ENCODE measurements at places on chromosomes 7 and 10. TPM values are rescaled to one million over a fixed set of nuclear protein-coding genes. Genes with fewer than 3 reads are reported as not detected.

GRCh38 chr7:129793506-129794310 is 159.1 kb downstream of the UBE2H start:
- no peak for DNase-seq

DNA sequence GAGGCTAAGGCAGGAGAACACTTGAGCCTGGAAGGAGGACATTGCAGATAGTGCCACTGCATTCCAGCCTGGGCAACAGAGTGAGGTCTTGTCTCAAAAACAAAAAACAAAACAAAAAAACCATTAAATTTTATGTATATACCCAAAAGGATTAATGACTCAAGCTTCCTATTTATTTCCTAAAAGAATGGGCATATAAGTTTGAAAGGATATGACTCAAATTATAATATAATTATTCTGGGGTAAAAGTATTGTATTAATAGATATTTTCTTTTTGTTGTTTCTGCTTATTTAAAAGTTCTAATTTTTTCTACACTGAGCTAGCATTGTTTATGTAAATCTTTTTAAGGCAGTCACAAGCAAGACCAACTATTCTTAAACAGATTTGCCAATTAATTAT is 42.2 kb upstream of the CABCOCO1 start:
- DNase-seq, result no peak

DNA sequence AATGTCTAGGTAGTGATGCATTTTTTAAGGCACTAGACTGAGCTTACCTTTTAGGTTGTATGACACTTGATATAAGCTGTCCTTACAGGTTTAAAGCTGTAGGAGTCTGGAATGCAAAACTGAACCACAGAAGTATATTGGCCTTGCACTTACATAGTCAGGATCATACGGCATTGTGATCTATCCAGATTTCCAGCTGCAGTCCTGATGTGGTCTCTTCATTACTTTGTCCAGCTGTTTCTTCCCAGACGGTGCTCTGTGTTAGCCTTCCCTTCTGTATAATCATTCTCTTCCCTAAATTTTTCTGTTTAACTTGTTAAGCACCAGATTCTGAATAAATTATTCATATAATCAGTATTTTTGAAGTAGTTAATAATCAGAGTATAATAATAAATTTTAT is 67.1 kb downstream of the AUTS2 start:
- DNase-seq, result no peak

- DNase-seq, result no peak
These were observed 38.7 kb downstream of the LAMB4 start for GRCh38 chr7:108091461-108091831.

- peak; percentile 74 for DNase-seq
These were observed 9.5 kb downstream of the CALML3 start for GRCh38 chr10:5534051-5534821.

GRCh38 chr7:20439416-20440185 is 108.9 kb downstream of the ITGB8 start:
- no peak for DNase-seq

- DNase-seq, result no peak
These were observed 165.8 kb upstream of the DGKB start for GRCh38 chr7:15068324-15068723.

GRCh38 chr10:133527771-133528271 is 658 bp downstream of the CYP2E1 start:
- no peak for DNase-seq

- no peak for DNase-seq
These were observed 428.3 kb downstream of the TNS3 start for GRCh38 chr7:47153576-47153975.

DNA sequence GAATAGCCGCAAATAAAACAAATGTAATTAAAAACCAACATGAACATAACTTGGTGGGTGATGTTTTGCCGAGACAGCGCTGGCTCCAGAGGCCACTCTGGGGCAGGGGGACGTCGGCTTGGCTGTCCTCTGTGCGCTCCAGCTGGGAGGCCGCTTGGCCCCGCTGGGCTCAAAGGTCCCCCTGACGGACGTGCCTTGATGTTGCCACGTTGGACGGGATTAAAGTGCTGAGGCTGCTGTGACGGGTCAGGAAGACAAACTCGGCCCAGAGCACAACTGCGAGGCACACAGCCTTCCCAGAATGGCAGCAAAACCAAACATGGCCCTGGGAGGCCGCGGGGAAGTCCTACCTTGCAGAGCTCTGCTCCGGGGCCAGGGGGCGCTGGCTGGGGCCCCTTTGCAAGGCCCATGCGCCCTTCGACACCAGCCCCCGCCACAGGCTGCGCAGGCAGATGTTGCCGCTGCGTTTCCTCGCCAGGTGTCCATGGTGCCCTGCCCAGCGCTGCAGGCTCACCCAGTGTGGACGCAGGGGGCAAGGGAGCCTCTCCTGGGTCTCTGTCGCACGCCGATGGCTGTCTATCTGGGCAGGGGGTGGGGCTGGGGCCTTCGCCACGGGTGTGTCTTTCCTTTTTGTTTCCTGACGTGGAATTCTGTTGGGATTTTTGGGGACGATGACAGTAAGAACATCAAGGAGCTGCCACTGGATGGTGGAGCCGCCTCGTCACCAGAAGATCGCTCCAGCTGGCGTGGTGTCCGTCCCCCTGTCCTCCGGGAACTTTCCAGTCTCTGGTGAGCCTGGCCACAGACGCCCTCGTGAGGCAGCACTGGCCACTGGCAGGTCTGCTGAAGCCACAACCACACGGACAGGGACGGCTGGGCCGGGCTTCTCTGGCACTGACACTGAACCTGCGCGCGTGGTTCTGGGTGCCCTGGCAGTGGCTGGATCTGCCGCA is 99.6 kb upstream of the DIP2C start:
- no peak for DNase-seq

DNA sequence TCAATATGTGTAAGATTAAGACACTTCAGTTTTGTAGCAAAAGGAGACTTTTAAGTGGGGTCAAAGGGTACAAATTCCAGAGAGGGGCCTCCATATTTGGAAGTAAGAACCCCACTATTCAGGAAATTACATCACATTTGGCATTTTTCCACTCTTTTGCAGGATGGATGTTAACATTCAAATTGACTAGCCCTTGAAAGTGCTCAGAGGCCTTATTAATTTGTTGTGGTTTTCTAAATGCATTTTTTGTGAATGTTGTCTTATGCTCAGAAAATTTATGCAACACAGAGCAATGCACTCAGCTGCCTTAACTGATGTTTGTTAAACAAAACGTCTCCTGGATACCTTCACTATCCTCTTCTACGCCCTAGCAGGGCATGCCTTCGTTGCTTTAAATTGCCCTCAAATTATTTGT is 50.9 kb upstream of the PDLIM1 start:
- DNase-seq, result no peak

- no peak for DNase-seq
These were observed 757.1 kb downstream of the AUTS2 start for GRCh38 chr7:70355198-70356020.

DNA sequence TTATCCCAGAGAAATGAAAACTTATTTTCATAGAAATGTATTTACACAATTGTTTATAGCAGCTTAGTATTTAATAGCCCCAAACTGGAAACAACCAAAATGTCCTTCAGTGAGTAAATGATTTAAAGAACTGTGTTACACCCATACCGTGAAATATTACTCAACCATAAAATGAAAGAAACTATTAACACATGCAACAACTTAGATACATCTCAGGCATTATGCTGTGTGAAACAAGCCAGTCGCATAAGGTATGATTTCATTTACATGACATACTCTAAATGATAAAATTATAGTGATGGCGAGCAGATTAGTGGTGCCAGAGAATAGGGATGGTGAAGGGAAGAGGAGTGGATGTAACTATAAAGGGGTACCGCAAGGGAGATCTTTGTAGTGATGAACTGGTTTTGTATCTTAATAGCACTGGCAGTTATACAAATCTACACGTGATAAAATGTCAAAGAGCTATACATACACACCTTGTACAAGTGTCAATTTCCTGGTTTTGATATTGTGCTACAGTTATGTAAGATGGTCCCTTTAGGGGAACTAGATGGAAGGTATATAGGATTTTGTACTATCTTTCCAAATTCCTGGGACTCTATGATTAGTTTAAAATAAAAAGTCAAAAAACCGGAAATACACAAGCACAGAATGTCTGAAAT is 40.5 kb downstream of the MACC1 start:
- no peak for DNase-seq

- DNase-seq, result no peak
These were observed 15.3 kb upstream of the KCNIP2 start for GRCh38 chr10:101858723-101859500.

Gene GPR85
- 3.7 TPM for total RNA-seq

Gene GBX1
- 1.0 TPM for total RNA-seq

Gene GPR141
- total RNA-seq, result not detected

Gene FAM171A1
- 15.0 TPM for total RNA-seq

Gene ELN
- 126 TPM for total RNA-seq

Gene KLF14
- 0.17 TPM for total RNA-seq

Gene EIF4H
- total RNA-seq, result 186 TPM

Gene GIMAP1
- 4.9 TPM for total RNA-seq

Gene FGF8
- total RNA-seq, result not detected

Gene PLPP4
- total RNA-seq, result not detected

Gene NPTX2
- 0.99 TPM for total RNA-seq

Gene CDHR3
- total RNA-seq, result 0.58 TPM

Gene CDNF
- total RNA-seq, result 2.5 TPM

Gene RNF148
- total RNA-seq, result 0.29 TPM

Gene NPFFR1
- 0.03 TPM for total RNA-seq

Gene PITX3
- 0.25 TPM for total RNA-seq

Gene ASIC3
- total RNA-seq, result 6.5 TPM

Data from right cardiac atrium (tissue), 5 donors.